ENCODE measurements at places on chromosomes 1 and 21.

DNA sequence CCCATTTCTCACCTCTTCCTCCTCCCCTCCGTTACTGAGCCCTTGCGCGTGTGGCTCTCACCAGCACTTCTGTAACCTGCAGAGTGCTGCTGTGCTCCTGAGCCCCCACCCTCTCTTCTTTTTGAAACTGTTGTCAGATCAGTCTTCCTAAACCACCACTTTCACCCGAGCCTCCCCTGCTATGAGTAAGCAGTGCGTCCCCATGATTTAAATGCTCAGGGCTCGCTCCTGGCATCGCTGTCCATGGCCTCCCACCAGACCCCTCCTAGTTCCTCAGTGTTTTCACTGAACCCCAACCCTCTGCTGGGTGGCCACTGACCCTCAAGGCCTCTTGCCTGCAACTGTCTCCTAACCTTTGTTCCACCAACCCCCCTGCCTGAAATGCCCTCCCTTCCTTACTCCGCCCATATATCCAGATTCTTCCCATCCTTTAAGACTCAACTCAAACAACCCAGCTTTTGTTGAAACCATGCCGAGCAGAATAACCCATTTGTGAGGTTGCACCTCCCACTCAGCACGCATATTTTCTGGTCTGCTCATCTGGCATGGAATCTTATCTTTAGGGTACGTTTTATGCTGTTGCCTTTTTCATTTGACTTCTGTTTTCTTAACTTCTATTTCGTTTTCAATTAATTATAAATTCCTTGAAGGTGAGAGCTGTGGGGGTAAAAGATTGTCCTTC, 64.5 kb upstream of the FAM3B start:
- no peak for DNase-seq

GRCh38 chr1:46223472-46223943, 20.4 kb downstream of the LURAP1 start:
- peak; percentile 88 for DNase-seq

DNA sequence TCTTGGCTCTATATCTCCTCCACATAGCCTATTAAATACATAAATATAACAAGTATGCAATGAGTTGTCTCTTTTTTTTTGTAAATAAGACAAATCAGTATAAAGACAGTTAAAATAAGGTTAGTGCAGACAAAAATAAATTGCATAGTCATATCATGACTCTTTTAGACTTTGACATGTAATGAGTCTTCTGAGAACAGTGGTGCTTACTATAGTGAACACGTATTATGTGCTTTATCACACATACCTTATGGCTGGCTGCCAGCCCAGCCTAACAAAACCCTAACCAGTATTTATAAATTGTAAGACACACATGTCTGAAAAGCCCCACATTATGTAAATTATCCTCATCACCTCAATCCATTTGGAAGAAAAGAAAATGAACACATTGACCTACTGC, 29.1 kb upstream of the F13B start:
- DNase-seq, result no peak

DNA sequence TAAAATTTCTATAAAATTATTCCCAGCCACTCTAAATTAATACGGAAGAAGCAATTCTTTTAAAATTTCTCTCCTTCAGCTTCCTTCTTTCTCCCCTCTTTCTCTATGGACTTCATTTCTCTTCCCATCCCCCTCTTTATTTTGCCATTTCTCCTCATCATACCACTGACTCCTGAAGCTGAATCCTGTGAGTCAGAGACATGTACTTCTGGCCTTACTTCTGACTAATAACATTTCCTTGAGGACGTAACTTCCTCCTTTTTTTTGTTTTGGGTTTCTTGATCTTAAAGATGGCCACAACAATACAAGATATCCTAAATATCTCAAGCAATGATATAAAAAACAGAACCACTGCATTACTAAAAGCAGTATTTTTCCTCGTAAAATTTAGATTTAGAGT, 63.6 kb upstream of the DENND1B start:
- no peak for DNase-seq

DNA sequence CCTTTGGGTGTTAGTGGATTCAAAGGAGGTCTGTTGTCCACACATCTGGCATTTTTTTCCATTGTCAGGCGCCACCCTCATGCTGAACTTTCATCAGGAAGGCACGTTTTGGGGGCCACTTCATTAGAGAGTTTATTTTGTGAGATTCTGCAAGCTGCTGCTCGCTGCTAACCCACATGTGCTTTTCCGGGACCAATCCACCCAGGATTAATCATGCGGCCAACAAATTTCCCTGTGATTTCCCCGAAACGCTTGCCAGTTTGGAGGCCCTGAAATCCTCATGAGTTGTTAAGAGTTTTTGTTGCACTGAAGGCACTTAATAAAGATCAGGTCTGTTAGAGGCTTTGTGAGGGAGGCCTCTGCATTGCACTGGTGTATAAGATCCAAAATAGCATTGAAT, 2.4 kb downstream of the PDPN start:
- DNase-seq, result no peak

DNA sequence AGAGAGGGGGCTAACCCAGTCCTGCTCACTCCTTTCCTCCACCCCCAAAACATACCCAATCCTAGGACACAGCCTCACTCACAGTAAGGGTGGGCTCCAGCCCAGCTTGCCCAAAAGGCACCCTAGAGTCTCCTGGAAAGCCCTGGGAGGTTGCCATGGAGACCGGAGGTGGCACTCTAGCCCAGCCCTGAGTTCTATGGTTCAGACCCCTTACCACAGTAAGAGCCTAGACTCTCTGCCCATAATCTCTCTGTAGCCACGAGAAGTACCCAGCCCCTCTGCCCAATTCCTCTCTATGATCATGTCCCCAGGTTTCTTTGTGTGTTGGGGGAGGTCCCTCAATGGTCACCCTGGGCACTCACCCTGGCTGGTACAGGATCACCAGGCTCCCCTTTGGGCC, 14.4 kb downstream of the COL16A1 start:
- DNase-seq, result no peak

DNA sequence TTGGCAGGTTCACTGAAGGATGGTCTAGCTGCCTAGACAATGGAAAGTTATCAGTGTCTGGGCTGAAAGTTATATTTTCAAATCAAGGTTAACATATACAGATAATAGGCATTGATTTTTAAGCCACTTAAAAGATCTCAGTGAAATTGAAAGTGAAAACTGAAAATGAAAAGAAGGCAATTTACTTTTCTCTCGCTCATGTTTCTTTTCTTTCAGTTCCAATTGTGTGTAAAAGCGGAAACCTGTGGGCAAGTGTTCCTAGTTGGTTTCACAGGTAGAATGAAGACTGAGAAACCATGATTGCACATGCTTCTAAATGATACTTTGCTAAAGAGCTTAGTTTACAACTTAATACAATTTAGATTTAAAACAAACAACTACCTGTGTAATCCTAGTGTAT, 383.7 kb downstream of the ZP4 start:
- no peak for DNase-seq

- no peak for DNase-seq
Measured at GRCh38 chr1:243974451-243975292, 76.4 kb upstream of the ZBTB18 start.

- DNase-seq, result no peak
Measured at GRCh38 chr1:28865997-28866650, 48.2 kb upstream of the EPB41 start.

- no peak for DNase-seq
Measured at GRCh38 chr1:22352355-22352754, 99.3 kb upstream of the ZBTB40 start.

GRCh38 chr1:224632381-224632871, 16.3 kb downstream of the CNIH3 start:
- peak; percentile 56 for DNase-seq

GRCh38 chr1:106817575-106817974, 238.9 kb upstream of the PRMT6 start:
- no peak for DNase-seq
